Nucleus accumbens (tissue), 56 donors: ENCODE measurements at places on chromosomes 13 and 19.

GRCh38 chr13:63706751-63707150 is 2291.1 kb upstream of the PCDH20 start:
- no peak for DNase-seq

GRCh38 chr19:1511318-1512317 is 1.2 kb downstream of the ADAMTSL5 start:
- DNase-seq: no peak

GRCh38 chr19:30325676-30326392 is 46.4 kb upstream of the ZNF536 start:
- no peak for DNase-seq

DNA sequence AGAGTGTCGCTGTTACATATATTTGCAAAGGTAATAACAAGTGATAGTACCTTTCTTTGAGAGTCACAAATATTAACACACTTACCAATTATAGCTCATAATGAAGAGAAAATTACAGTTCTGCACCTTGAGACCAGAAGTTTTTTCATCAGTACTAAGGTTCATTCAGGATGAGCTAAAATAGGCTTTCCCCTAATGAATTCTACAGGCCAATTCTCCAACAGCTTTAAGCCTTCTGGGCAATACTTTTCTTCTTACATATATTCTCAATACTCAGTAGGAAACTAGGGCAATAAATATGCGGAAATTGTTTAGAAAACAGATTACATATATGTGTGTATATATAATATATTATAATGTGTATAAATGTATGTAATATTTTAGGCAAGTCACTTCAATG is 2672.8 kb upstream of the PCDH20 start:
- no peak for DNase-seq

- no peak for DNase-seq
These were observed 567 bp downstream of the ALKBH6 start for GRCh38 chr19:36013280-36014011.

GRCh38 chr13:46197299-46198048 is 14.3 kb upstream of the LRRC63 start:
- DNase-seq: no peak

DNA sequence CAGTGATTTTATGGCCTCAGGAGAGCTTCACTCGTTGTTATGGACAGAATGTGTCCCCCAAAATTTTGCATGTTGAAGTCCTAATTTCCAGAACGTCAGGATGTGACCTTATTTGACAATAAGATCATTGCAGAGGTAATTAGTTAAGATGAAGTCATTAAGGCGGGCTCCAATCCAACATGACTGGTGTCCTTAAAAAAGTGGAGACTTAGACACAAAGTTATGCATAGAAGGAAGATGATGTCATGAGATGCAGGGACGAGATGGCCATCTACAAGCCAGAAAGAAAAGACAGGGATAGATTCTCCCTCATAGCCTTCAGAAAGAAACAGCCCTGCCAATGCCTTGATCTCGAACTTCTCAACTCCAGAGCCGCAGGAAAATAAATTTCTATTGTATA is 25.8 kb upstream of the SPATA13 start:
- no peak for DNase-seq

DNA sequence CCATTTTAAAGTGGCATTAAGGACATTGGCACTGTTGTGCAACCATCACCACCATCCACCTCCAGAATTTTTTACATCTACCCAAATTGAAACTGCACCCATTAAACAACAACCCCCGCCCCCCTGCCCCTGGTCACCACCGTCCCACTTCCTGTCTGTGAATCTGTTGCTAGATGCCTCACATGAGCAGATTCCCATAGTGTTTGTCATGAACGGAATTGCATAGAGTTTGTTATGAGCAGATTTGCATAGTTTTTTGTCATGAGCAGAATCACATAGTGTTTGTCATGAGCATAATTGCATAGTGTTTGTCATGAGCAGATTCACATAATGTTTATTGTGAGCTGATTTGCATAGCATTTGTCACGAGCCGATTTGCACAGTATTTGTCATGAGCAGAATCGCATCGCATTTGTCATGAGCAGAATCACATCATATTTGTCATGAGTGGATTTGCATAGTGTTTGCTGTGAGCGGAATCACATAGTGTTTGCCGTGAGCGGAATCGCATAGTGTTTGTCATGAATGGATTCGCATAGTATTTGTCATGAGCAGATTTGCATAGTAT is 54.0 kb upstream of the GTF3A start:
- no peak for DNase-seq

DNA sequence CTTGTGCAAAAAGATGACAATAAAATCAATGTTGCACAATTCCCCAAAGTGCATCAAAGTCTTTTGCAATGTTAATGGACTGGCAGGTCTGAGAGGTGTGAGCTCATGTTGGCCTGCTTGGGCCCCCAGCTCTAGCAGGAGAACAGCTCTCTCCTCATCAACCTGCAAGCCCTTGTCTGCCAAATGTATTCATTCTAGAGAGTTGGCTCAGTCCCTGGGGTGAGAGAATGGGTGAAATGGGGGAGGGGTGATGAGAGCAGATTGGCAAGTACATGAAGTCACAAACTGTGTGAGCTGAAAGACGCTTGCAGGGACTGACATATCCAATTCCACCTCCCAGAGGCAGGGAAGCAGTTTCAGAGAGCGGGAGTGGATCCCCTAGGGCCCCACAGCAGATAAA is 465.1 kb upstream of the ZNF507 start:
- DNase-seq: no peak

GRCh38 chr19:38420935-38421334 is 5.1 kb downstream of the RASGRP4 start:
- DNase-seq: no peak

GRCh38 chr13:59300355-59301173 is 863.2 kb downstream of the DIAPH3 start:
- no peak for DNase-seq

- no peak for DNase-seq
These were observed 24.1 kb upstream of the LGALS16 start for GRCh38 chr19:39631626-39632025.

- no peak for DNase-seq
These were observed 10.5 kb downstream of the ZNF112 start for GRCh38 chr19:44345959-44346358.

- DNase-seq: peak; percentile 56
These were observed at the start of gene ZNF69 for GRCh38 chr19:11887611-11888531. Gene ZNF69 (plus strand): TSS chr19:11887782. CDS start chr19:11887924, 142 bp downstream.

DNA sequence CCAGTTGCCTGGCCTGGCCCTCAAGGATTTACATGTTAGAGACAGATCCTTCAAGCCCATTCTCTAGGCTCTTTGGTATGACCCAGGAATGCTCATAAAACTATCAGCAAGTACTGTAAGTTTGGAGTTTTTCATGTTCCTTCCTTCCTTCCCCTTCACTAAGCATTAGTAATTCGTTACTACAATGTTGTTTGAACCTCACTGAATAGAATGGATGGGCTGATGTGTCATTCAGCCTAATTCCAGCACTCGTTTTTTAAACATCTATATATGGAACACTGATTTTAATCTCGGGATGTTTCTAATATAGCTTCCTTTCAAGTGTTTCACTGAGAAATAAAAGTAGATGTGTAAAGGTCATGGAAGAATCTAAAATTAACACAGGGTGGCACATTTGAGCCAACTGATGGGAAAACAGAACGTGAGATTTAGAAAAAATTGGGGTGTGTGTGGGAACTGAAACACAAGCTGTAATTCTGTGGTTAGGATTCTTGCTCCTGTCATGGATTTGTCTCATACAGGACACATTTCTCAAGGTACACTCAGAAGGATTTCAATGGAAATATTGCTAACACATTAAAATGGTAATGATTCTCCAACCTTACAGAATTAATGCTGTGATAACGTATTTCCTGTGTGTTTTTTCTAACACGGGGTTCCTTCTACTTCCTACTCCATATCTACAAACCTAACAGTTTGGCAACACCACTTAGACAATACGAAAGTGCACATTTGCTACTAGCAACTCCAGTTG is 93.4 kb downstream of the FLT1 start:
- DNase-seq: no peak

- no peak for DNase-seq
These were observed 915.7 kb upstream of the PCDH20 start for GRCh38 chr13:62331384-62331783.

DNA sequence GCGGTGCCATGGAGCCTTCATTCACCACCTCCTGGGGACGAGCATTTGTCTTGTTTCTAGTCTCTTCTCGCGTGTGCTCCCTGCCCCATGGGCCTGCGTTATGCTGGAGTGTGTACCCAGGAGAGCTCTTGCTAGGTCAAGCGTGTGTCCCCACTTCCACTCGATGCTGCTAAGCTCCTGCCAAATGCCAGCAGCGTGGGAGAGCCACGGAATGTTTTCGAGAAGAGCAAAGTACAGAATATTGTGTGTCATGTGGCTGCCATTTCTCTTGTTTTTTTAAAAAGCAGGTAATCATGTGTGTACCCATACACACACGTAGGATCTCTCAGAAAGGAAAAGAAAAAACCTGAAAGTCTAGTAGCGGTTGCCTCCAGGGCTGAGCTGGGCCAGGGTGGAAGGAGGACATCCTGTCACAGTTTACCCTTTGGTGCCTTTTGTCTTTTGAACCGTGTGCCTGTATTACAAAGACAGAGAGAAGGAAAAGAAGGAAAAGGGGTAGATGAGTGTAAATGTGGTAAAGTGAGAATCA is 28.6 kb downstream of the PAK4 start:
- no peak for DNase-seq

DNA sequence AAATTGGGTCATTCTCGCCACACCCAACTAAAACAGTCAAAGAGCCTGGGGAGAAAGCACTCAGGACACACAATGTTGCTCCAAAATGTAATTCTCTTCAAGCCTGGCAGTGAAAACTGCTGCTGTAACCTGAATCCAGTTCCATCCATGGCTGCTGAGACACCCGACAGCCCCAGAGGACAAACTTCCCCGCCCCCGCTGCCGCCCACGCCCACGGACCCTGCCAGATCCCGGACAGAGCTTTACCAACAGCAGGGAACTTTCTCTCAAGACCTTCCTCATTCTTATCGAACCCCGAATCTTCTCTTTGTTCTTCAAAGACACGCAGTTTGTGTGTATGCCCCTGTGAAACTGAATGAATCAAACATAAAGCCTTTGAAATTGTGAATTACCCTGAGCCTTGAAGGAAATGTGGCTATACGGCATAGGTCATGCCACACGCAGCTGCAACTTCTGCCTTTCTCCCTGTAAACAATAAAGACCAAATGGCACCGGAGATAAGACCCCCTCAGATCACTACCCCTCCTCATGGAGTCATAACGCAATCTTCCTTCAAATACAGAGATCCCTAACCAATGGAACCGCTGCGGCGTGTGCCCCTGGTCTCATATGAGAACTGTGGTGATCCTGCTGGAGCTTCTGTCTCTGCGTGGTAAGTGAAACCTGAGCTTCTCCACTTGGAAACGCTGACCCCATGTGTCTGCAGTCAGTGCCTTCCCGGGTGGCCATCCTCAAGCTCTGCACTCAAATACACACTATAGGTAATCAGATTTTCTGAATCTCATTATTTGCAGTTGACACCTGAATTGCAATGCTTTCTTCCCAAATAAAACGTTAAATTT is 4.8 kb upstream of the LAMP1 start:
- DNase-seq: no peak

DNA sequence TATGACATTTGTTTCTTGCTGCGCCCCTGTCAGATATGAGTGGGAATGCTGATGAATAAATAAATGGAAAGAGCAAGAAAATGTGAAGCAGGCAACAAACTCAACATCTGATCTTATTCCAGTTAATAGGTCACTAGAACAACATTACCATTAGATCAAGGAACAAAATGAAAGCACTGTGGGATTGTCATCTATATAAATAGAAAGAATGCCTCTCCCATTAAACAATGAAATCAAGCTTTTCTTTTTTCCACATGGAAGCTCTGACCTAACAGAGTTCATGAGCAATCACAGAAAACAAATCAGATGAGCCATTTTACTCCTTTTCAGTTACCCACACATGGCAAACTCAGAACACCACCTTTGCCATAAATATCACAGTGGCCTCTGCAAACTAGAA is 354.8 kb downstream of the SUCLA2 start:
- DNase-seq: no peak

DNA sequence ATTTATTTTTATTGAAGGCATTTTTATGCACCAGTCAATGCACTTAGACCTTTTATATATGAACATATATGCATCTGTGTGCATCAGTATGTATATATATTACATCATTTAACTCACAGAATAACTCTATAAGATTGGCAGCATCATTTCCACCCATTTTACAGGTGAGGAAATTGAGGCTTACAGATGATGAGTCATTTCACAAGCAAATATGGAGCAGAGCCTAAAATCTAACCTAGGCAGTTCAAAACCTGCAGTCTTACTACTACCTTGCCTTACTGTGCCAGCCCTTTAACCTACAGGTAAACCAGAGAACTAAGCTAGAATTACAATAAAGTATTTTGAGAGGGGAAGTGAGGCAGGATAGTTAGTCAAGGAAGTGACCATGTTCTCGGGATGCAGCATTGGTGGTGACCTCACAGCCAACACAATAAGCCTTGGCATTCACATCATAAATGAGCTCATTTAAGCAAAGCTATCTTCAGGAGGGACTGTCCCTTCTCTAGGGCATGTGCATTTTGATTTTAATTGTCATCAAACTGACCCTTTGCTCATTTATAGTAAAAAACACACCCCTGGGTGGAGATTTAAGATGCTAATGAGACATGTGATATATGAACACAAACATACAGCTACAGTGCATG is 274.3 kb downstream of the DCLK1 start:
- no peak for DNase-seq

- DNase-seq: peak; percentile 91
These were observed 1.2 kb upstream of the INAFM1 start for GRCh38 chr19:47273313-47274070.

GRCh38 chr13:114078461-114079451 is 53.7 kb downstream of the RASA3 start:
- DNase-seq: no peak

- no peak for DNase-seq
These were observed 5.6 kb downstream of the PNKP start for GRCh38 chr19:49861541-49862378.

GRCh38 chr13:110525328-110526319 is 35.9 kb downstream of the RAB20 start:
- no peak for DNase-seq

GRCh38 chr13:105863300-105863920 is 672.1 kb downstream of the EFNB2 start:
- DNase-seq: no peak

GRCh38 chr19:15318241-15318691 is 14.1 kb downstream of the BRD4 start:
- no peak for DNase-seq

DNA sequence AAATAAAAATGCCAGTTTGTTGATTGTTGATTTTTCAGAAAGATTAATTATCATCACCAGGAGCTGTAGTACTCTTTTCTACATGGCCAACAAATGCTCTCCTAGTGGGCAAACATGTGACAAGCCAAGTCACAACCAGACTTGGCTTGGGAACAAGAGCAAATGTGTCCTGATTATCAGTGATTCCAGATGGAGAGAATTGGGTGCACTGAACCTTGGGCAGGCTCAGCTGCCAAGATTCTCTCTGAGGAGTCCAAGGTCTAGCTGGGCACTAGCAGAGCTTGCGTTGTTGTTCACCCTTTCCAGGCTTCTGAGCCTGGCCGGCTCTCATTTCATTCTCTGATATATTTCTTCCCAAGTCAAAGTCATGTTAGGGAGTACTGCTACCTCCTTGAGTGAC is 27.3 kb upstream of the GPI start:
- no peak for DNase-seq

GRCh38 chr19:43469160-43469480 is 3.7 kb upstream of the LYPD3 start:
- DNase-seq: no peak
